Activated CD4-positive, alpha-beta memory T cell treated with anti-CD3 and anti-CD28 coated beads for 36 hours (primary cell): ENCODE measurements at places on chromosomes 5 and 9. TPM values are rescaled to one million over a fixed set of nuclear protein-coding genes. Genes with fewer than 3 reads are reported as not detected.

Gene SPATA31A3
- not detected for total RNA-seq

Gene ORM2
- not detected for total RNA-seq

Gene BTNL3
- total RNA-seq = not detected

Gene FBN2
- total RNA-seq = not detected

Gene TLR4
- total RNA-seq = not detected

Gene CORO2A
- 9.9 TPM for total RNA-seq

Gene OLFM1
- not detected for total RNA-seq

Gene LCN6
- not detected for total RNA-seq

Gene LCP2
- 213 TPM for total RNA-seq

Gene TMC1
- not detected for total RNA-seq

Gene PAPPA
- not detected for total RNA-seq

Gene IL4
- 6.4 TPM for total RNA-seq

Gene LECT2
- total RNA-seq = not detected

Gene TPPP
- 0.53 TPM for total RNA-seq

Gene SLC27A4
- total RNA-seq = 14.1 TPM

Gene LRRC70
- total RNA-seq = 0.40 TPM

Gene PLAC8L1
- 0.36 TPM for total RNA-seq

Gene ZFP62
- total RNA-seq = 17.9 TPM

Gene HCN1
- total RNA-seq = not detected

Gene PLPP7
- not detected for total RNA-seq

Gene LAMC3
- total RNA-seq = 0.12 TPM

Gene ST8SIA4
- 32.8 TPM for total RNA-seq

Gene ZNF608
- not detected for total RNA-seq

Gene CDHR2
- 0.38 TPM for total RNA-seq
